HFFc6 (cell line): ENCODE measurements at places on chromosomes 5 and 9.
A peak's percentile ranks its signal among the peaks of the same experiment; 100 is the strongest.

- no peaks in the 10 kb centered on the region; the same call in 1 of the 2 replicates for H3K27me3 ChIP-seq
- no peak for DNase-seq
- peaks cover 11% of the 10 kb centered on the region; the same call in 1 of the 2 replicates for H3K4me1 ChIP-seq
Measured at GRCh38 chr9:86589273-86589672, 235.1 kb upstream of the TUT7 start.

DNA sequence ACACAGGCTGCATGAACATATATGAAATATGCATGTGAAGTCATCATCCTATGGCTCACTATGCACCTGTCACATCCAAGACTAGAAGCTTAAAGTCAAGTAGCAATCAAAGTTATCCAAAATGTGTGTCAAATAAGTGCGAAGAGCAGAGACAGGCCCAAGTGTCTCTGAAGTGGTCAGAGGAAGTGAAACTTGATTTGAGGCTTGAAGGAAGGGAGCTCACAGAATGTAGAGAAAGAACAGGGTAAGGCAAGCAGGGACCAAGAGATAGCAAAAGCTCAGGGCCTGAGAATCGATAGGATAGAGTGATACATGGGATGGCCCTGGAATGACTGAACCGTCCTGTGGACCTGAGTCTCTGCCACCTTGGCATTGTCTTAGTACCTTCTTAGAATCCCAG is 274.3 kb upstream of the TRPC7 start:
- no peak overlapping the region for H3K27ac ChIP-seq
- no peak for DNase-seq
- no peaks in the 10 kb centered on the region for H3K36me3 ChIP-seq
- no peaks in the 10 kb centered on the region for H3K4me1 ChIP-seq
- H3K4me3 ChIP-seq: no peak overlapping the region
- no peaks in the 10 kb centered on the region; the same call in none of the 2 replicates for H3K27me3 ChIP-seq

DNA sequence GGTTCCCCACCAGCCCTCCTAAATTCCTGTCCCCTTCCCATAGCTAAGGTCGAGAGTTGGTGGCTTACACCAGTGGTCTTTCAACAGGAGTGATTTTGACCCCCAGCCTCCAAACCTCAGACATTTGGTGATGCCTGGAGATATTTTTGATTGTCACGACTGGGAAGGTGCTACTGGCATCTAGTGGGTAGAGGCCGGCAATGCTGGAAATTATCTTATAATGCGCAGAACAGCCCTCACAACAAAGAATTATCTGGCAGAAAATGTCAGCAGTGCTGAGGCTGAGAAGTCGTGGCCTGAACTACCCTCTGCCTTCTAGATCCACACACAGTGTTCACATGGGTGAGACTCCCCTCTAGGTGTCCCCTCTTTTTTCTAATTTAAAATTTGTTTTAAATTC is 69.6 kb downstream of the IL31RA start:
- peaks cover 14% of the 10 kb centered on the region for H3K27me3 ChIP-seq
- H3K36me3 ChIP-seq: no peaks in the 10 kb centered on the region
- no peak overlapping the region for H3K27ac ChIP-seq
- DNase-seq: peak; percentile 13

GRCh38 chr5:119405419-119405818 is 46.9 kb upstream of the HSD17B4 start:
- H3K36me3 ChIP-seq: no peaks in the 10 kb centered on the region
- DNase-seq: no peak
- peaks cover 4% of the 10 kb centered on the region for H3K4me1 ChIP-seq

DNA sequence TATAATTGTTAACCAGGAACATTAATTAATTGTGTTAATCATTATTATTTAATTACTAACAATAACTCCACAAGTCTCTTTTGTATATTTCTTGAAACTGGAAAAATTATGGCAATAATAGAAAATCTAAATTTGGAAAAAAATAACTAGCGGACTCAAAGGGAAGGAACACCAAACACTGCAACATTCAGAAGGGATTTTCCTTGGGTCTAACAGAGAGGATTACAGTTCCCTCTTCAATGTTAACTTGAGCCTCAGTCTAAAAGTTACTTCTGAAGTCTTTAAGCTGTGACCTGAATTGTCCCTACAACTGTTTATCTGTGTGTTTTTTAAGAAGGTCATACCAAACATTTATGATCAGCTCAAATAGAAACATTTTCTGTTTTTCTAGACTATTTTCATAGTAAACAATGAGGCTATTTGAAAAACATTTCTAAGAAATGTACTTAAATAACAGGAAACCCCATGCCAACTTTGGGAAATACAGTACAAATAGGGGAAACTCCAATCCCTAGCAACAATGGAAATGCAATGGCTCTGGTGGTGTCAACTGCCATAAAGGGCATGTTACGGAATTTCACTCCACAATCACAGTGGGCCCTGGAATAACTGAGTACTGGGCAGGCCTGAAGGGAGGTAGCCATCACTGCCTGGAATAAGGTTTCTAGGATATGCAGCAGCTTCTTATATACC is 61.2 kb downstream of the MCTP1 start:
- H3K27me3 ChIP-seq: peaks cover 4% of the 10 kb centered on the region
- no peaks in the 10 kb centered on the region for H3K4me1 ChIP-seq
- no peaks in the 10 kb centered on the region for H3K36me3 ChIP-seq
- H3K4me3 ChIP-seq: no peak overlapping the region
- H3K27ac ChIP-seq: no peak overlapping the region

DNA sequence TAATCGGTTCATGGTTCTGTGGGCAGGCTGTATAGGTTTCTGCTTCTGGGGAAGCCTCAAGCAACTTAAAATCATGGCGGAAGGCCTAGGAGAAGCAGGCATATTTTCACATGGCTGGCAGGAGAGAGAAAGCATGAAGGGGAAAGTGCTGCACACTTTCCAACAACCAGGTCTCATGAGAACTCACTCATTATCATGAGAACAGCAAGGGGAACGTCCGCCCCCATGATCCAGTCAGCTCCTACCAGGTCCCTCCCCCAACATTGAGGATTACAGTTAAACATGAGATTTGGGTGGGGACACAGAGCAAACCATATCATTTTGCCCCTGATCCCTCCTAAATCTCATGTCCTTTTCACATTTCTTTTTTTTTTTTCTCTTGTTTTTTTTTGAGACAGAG is 82.1 kb downstream of the EHMT1 start:
- no peak overlapping the region for H3K27ac ChIP-seq
- peaks cover 28% of the 10 kb centered on the region for H3K4me1 ChIP-seq
- no peak overlapping the region for H3K4me3 ChIP-seq
- H3K36me3 ChIP-seq: peaks cover 12% of the 10 kb centered on the region
- no peak for DNase-seq

DNA sequence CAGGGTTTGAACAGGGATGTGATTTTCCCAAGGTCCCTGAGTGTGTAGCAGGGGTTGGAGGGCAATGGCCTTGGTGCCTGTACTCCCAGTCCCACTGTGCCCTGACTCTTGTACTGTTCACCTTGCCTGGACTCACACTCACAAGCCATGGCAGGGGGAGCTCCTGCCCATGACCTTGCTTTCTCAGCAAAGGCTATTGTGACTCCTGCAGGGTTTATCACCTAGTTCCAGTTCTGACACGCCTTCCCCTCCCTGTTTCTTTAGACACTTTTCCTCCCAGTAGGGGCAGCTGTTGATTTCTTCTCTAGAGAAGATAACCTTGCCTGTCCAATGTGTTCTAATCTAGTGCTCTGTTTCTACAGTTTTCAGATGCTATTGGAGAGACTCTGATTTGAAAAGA is 139.5 kb downstream of the FSTL4 start:
- no peaks in the 10 kb centered on the region for H3K36me3 ChIP-seq
- no peak for DNase-seq
- H3K27me3 ChIP-seq: peaks cover 20% of the 10 kb centered on the region

DNA sequence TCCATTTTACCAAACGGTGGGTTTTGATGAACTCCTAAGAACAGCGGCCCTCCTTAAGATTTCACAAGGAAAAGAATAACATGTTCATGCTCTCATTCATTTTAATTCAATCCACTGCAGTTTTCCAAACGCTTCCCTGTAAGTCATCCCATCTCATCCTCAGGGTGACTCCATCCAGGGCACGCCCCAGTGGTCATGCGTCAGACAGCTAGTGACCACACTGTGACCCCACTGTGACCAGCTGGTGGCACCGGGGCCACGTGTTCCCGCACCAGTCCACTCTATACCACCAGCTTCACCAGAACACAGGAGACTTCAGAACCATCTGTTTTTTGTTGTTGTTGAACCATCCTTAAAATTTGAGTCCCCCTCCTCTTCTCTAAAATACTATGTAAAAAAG is 14.3 kb downstream of the ATPSCKMT start:
- peaks cover 18% of the 10 kb centered on the region; the same call in 1 of the 2 replicates for H3K36me3 ChIP-seq
- no peak for DNase-seq
- peaks cover 49% of the 10 kb centered on the region for H3K4me1 ChIP-seq
- H3K4me3 ChIP-seq: no peak overlapping the region
- H3K27me3 ChIP-seq: peaks cover 2% of the 10 kb centered on the region; the same call in 1 of the 2 replicates
- peak overlapping the region; percentile 51; the same call in 1 of the 2 replicates for H3K27ac ChIP-seq
